Bronchial smooth muscle cell (primary cell): ENCODE measurements at places on chromosomes 5 and 9. TPM values are rescaled to one million over a fixed set of nuclear protein-coding genes. Genes with fewer than 3 reads are reported as not detected.

Gene PFN3
- not detected in 2 replicates for total RNA-seq

Gene EGFLAM
- 0.16 and 0.26 TPM in 2 replicates for total RNA-seq

Gene SLC36A2
- not detected in 2 replicates for total RNA-seq

Gene CTXN3
- not detected in 2 replicates for total RNA-seq

Gene ZNF879
- 4.1 and 4.2 TPM in 2 replicates for total RNA-seq

Gene TIMD4
- total RNA-seq, result not detected in 2 replicates

Gene HK3
- 0.09 TPM in 1 of 2 replicates, not detected in the other for total RNA-seq

Gene GMCL2
- not detected in 2 replicates for total RNA-seq

Gene TRIM36
- total RNA-seq, result 0.09 and 0.32 TPM in 2 replicates

Gene RARS1
- total RNA-seq, result 104 and 151 TPM in 2 replicates

Gene CEL
- total RNA-seq, result 0.32 and 0.34 TPM in 2 replicates

Gene ERCC6L2
- 66.7 and 78.5 TPM in 2 replicates for total RNA-seq

Gene GRAMD2B
- total RNA-seq, result 1.6 and 8.0 TPM in 2 replicates

Gene LMAN2
- 482 and 604 TPM in 2 replicates for total RNA-seq

Gene GOLPH3
- 74.6 and 86.5 TPM in 2 replicates for total RNA-seq

Gene ADRA1B
- not detected in 2 replicates for total RNA-seq

Gene ABL1
- total RNA-seq, result 49.6 and 58.5 TPM in 2 replicates

Gene SAPCD2
- 0.26 and 0.47 TPM in 2 replicates for total RNA-seq

Gene DIRAS2
- total RNA-seq, result under 0.01 and 0.09 TPM in 2 replicates

Gene LCN15
- total RNA-seq, result not detected in 2 replicates

Gene TSLP
- total RNA-seq, result 2.5 and 15.9 TPM in 2 replicates

Gene HNRNPH1
- 625 and 786 TPM in 2 replicates for total RNA-seq

Gene CPEB4
- total RNA-seq, result 12.8 and 13.4 TPM in 2 replicates

Gene RANBP3L
- total RNA-seq, result under 0.01 and 1.1 TPM in 2 replicates

Gene TRMT10B
- total RNA-seq, result 4.1 and 4.6 TPM in 2 replicates

Gene MEF2C
- total RNA-seq, result 6.9 and 19.1 TPM in 2 replicates

Gene TXNDC8
- total RNA-seq, result not detected in 2 replicates

Gene MCIDAS
- total RNA-seq, result not detected in 2 replicates

Gene MEGF10
- total RNA-seq, result not detected in 2 replicates

Gene ABO
- total RNA-seq, result not detected in 2 replicates

Gene PCDHGA2
- 2.3 and 4.9 TPM in 2 replicates for total RNA-seq

Gene SLC46A2
- not detected in 2 replicates for total RNA-seq

Gene IFNA13
- total RNA-seq, result not detected in 2 replicates

Gene OR1J2
- total RNA-seq, result not detected in 2 replicates

Gene FAM169A
- total RNA-seq, result 0.16 and 0.17 TPM in 2 replicates

Gene SOWAHA
- total RNA-seq, result under 0.01 TPM in 2 replicates

Gene SLC34A3
- not detected in 2 replicates for total RNA-seq

Gene FGF1
- total RNA-seq, result 0.34 and 0.47 TPM in 2 replicates

Gene C7
- total RNA-seq, result 0.26 and 0.79 TPM in 2 replicates

Gene FOXD4L6
- total RNA-seq, result under 0.01 TPM in 1 of 2 replicates, not detected in the other

Gene ZFP2
- 1.9 and 2.6 TPM in 2 replicates for total RNA-seq

Gene SLC35D2
- total RNA-seq, result 13.1 and 18.0 TPM in 2 replicates

Gene FOXD4L4
- total RNA-seq, result 0.17 and 0.32 TPM in 2 replicates

Gene SHISAL2B
- 0.16 TPM in 1 of 2 replicates, not detected in the other for total RNA-seq

Gene PCDHGC4
- 3.2 and 3.3 TPM in 2 replicates for total RNA-seq

Gene FBN2
- total RNA-seq, result 6.4 and 14.7 TPM in 2 replicates

Gene RANBP17
- total RNA-seq, result 7.2 and 12.9 TPM in 2 replicates
